Ovary (tissue), 10 donors: ENCODE measurements at places on chromosomes 7 and 10.

DNA sequence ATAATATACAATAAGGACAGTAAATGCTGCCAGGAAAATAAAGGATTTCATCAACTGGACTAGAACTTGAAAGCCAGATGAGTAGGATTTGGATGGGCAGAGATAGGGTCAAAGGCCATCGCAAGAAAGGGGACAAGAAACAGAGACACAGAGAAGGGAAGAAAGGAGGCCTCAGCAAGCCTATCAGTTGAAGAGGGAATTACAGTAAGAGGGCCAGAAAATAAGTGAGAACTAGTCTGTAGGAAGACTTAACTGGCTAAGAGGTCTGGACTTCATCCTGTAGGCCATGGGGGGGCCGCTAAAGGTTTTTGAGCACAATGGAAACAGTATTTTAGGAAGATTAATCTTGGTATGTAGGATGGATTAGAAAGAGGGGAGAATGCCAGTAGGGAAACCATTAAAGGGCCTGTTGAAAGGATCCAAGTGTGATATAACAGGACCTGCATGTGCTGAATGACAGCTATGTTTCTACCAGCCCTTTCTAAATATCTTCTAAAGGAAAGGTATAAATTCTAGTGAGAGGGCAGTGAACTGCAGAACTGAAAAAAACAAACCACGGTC, 174.4 kb downstream of the CHCHD3 start:
- DNase-seq, result no peak

- DNase-seq, result no peak
Measured at GRCh38 chr10:83410570-83410969, 728.7 kb upstream of the GHITM start.

DNA sequence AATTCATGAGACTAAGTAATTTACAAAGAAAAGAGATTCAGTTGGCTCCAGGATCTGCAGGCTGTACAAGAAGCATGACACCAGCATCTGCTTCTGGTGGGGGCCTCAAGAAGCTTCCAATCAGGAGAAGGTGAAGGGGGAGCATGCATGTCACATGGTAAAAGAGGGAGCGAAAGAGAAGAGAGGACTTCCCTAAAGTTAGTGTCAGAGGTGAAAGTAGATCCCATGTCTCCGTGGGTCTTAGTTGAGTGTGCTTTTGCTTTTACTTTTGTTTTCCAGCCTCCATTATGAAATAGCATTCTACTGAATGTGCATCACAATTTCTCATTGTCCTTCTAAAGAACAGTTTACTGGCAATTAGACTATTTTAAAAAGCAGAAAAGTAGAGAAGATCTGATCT, 213.6 kb upstream of the FZD1 start:
- no peak for DNase-seq

DNA sequence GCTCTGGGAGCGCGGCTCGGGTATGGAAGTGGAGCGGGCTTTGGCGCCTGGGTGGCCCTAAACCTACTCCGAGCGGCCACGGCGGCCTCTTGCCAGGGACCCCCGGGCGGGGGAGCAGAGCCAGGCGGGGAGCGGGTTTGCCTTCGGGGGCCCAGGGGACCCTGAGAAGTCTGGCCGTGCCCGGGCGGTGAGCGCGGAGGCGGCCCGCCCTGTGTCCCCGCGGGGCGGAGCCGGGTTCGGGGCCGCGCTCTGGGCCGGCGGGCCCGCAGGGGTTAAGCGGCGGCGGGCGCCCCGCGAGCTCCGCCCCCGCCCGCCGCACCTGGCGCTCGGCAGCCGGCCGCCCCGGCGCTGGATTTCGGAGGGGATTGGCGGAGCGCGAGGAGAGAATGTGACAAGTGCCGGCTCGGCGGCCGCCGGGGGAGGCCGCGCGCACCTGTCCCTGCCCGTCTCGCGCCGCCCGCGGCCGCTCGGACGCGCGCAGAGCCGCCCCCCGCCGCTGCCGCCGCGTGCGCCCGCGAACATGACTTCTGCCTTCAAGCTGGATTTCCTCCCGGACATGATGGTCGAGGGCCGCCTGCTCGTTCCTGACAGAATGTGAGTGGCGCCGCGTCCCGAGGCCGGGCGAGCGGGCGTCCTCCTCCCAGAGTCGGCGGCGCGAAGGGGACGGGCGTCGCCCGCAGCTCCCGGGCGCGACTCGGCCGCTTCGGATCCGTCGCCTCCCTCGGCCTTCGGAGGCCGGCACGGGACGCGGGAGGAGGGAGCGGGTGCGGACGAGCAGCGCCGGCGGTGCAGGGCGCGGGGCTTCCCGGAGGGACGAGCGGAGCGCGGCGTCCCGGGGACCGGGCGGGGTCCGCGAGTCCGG, at the start of gene CELF2:
Gene CELF2 (plus strand): TSS at position 303 of the 862 bp plus-strand sequence. CDS start 218 bp downstream, at position 521.
- peak; percentile 66 for DNase-seq

- no peak for DNase-seq
Measured at GRCh38 chr7:16657656-16658279, 11.8 kb downstream of the BZW2 start.

DNA sequence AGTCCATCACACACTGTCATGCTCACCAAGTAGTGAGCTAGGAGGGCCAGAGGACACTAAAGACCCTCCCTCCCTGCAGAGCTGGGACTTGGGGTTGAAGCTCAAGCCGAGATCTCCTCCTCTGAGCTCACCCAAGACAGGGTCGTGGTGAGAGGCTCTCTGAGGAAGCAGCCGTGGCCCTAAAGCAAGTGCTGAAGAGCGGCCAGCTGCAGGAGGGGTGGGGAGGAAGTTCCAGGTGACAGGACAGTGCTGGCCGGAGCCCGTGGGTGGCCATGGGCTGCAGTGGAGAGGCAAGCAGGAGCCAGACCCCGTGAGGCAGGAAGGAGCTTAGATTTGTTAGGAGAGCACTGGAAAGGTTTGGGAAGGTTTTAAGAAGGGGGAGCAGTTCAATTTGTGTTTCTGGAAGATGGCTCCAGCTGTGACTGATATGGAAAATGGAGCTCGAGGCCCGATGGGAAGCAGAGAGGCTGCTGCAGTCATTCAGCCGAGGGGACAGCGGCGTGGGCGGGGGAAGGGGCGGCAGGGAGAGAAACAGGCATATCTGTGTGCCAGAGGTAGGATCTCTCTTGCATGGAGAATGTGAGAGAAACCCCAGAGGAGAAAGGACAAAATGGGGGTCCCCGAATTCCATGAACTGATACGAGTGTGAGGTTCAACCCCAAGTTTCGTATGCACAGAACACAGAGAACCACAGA, 26.9 kb upstream of the DNAAF5 start:
- no peak for DNase-seq

DNA sequence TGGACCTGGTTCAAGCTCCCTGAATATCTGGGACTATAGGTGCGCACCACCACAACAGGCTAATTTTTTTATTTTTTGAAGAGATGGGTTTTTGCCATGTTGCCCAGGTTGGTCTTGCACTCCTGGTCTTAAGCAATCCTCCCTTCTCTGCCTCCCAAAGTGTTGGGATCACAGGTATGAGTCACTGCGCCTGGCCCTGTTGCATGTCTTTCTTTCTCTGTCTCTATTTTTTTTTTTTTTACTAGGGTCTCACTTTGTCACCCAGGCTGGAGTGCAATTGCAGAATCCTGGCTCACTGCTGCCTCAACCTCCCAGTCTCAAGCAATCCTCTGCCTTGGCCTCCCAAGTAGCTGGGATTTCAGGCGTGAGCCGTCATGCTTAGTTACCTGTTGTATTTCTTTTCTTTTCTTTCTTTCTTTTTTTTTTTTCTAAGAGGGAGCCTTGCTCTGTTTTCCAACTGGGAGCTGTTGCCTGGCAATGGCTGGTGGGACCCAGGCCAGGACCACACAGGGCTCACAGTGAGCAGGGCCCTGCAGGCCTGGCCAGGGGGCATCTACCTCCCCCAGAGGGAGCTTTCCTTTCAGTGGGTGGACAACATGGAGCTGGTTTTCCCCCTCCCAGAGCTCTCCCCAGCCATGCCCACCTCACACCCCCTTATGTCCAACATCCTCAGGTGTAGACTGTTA, 6.0 kb downstream of the MYL7 start:
- no peak for DNase-seq

DNA sequence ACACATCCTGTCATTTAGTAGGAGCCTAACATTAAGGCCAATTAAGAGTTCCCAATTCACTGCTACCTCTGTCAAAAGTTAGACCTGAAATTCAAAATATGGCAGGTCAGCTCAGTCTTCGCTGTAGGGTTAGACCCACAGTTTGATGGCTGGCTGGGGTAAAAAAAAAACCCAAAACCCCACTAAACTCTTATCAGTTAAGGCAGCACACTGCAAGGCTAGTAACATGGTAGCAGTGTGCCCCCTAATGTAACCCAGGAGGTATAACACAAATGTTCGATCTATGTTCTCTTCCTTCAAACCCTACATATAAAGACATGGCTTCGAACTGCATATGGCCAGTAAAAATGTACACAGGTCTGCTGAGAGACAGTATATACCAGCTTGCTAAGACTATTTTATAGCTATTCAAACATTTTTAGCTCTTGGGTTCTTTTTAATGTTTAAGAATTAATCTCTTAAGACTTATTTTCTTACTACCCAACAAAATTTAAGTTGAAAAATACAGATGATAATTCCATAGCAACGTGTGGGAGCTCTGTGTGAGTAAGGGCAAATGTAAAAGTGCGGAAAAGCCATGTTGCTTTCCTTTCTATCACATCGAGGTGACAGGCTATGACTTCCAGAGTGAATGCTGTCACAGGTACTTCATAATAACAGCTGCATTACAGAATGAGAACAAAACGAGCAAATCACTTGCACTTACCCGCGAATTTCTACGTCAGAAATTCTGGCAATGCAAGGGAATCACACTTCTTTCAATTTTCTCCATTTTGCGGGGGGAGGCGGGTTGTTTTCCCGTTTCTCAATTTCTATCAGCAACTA, 168.4 kb upstream of the IMMP2L start:
- DNase-seq, result no peak

DNA sequence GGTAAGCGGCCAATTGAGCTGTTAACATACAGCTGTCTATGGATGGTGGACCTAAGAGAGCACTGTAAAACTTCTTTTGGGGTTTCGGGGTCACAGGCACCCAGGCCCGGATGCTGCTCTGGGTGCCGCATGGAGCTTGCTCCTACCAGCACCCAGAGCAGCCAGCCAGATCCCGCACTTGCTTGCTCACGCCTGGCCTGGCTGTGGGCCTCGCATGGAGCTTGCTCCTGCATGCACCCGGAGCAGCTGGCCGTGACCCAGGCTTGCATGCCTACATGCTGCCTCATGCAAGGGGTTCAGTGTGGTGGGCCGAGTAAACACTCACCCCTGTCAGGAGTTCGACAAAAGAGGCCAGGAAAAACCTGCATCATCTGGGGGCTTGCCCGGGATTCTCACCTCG, 896.9 kb downstream of the SORCS1 start:
- no peak for DNase-seq

DNA sequence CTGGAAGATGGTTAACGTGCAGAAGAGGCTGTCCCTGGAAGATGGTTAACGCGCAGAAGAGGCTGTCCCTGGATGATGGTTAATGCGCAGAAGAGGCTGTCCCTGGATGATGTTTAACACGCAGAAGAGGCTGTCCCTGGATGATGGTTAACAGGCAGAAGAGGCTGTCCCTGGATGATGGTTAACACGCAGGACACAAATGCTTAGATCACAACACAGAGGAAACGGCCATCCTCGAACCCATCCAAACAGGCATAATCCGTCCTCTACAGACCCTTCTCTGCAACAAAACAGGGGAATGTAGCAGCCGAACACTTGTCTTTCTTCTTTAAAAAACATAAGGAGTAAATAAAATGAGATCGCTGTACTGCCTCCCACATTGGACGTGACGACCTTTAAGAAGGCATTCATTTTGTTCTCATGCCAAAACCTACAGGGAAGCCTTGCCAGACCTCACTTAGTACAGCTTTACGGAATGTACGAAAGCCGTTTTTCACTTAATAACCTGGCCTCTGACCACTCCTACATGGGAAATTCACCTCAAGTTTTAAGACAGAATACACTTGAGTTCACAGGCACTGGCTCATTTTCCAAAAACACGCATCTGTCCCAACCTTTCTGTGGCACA, 245.2 kb downstream of the ZMYND11 start:
- no peak for DNase-seq

DNA sequence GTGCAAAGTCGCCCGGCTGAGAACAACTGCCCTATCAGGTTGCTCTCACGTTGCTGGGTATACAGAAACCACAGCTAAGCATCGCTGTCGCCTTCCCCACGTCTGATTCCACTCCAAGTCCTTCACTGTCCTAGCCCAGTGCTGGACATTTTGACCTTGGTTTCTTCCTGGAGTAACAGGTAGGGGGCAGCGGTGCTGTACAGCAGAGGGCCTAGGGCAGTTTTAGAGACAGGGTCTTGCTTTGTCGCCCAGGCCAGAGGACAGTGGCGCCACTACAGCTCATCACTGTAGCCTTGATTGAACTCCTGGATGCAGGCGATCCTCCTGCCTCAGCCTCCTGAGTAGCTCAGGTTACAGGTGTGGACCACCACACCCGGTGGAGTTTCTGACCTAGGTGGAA, 2.6 kb downstream of the CLDN15 start:
- no peak for DNase-seq

GRCh38 chr10:75402486-75403143, 1.1 kb upstream of the ZNF503 start:
- DNase-seq, result peak; percentile 70

GRCh38 chr7:127793582-127793981, 141.6 kb downstream of the SND1 start:
- DNase-seq, result no peak

GRCh38 chr10:4767033-4767814, 58.8 kb upstream of the AKR1E2 start:
- DNase-seq, result no peak

DNA sequence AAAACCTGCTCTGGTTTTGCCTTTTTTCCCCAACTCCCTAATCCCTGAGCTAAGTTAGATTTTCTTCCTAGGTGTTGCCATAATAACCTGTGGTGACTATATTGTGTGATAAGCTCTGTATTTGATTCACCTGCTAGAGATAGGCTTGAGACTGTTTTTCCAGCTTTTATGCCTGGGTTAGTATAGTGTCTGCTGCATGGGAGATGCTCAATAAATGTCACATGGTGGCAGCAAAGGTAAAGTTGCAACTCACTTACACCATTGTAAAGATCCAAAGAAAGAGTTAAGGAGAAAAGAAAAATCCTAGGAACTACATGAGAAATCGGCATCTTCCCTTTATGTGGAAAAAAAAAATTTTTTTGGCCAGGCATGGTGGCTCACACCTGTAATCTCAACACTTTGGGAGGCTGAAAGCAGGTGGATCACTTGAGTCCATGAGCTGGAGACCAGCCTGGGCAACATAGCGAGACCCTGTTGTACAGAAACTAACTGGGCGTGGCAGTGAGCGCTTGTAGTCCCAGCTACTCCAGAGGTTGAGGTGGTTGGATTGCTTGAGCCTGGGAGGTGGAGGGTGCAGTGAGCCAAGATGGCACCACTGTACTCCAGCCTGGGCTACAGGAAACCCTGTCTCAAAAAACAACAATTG, 3.7 kb downstream of the CCNJ start:
- DNase-seq, result no peak

DNA sequence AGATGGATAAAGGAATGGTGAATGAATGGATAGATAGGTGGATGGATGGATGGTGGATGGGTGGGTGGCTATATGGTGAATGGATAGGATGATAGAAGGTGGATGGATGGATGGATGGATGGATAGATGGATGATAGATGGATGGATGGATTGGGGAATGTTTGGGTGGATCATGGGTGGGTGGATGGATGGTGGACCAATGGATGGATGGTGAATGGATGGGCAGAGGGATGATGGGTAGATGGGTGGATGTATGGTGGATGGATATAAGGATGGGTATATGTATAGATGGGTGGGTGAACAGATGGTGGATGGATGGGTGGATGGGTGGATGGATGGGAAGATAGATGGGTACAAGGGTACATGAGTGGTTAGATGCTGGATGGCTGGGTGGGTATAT, 322.4 kb downstream of the ADARB2 start:
- DNase-seq, result no peak

- DNase-seq, result no peak
Measured at GRCh38 chr10:124587811-124588211, 126.2 kb downstream of the LHPP start.

- no peak for DNase-seq
Measured at GRCh38 chr10:16612115-16612980, 90.7 kb upstream of the C1QL3 start.
